ENCODE measurements at places on chromosomes 5 and 9. TPM values are rescaled to one million over a fixed set of nuclear protein-coding genes. Genes with fewer than 3 reads are reported as not detected.

The WDR41 gene
- 35.7 TPM for total RNA-seq

The FLT4 gene
- 1.7 TPM for total RNA-seq

The TXN gene
- 322 TPM for total RNA-seq

The WDR38 gene
- not detected for total RNA-seq

The C9orf152 gene
- not detected for total RNA-seq

The IGFBPL1 gene
- not detected for total RNA-seq

The TEK gene
- total RNA-seq: not detected

DNA sequence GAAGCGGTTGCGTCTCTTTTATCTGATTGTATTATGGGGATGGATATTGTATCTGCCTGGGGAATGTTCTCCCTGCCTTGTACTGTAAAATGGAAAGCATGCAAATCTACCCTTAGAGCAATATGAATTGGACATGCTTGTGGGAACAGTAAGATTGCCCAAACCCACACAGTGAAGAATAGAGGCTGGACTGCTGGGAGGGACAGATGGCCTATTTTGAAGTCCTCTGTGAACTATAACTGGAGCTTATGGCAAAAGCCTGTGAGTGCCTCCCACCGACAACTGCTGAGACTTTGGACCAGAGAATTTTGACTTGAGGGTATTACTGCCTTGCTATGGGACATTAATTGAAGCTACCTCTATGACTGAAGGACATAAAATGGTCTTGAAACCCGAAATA, 168.9 kb downstream of the ERCC6L2 start:
- no peak overlapping the region for H3K4me3 ChIP-seq
- no peak overlapping the region for H3K27ac ChIP-seq
- peaks cover 2% of the 10 kb centered on the region for H3K36me3 ChIP-seq
- peaks cover 5% of the 10 kb centered on the region for H3K27me3 ChIP-seq
- DNase-seq: no peak
- H3K4me1 ChIP-seq: peaks cover 3% of the 10 kb centered on the region

DNA sequence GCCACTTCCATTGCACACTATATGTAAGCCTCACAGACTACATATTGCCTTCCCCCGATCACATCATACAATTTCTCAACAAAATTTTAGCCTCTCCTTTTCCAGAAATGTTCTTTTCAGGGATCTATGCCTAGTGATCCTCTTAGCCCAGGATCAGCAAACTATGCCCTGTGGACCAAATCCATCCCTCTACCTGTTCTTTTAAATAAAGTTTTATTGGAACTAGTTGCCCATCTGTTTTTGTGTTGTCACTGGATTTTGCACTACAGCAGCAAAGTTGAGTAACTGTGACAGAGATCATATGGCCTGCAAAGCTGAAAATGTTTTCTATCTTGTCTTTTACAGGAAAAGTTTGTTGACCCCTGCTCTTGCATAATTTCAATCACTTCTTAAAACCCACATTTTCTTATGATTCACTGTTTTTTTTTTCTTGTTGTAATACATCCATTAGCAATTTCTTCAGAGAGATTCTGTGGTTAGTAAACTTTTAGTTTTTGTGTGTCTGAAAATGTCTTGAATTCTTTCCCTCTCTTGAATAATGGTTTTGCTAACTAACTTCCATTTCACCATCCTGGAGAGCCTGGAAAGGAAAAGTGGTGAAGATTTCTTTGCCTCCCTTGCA, 7.1 kb downstream of the TXNDC8 start:
- H3K27ac ChIP-seq: no peak overlapping the region
- H3K4me3 ChIP-seq: no peak overlapping the region
- no peaks in the 10 kb centered on the region for H3K27me3 ChIP-seq
- H3K4me1 ChIP-seq: no peaks in the 10 kb centered on the region
- no peak for DNase-seq
- no peaks in the 10 kb centered on the region for H3K36me3 ChIP-seq

DNA sequence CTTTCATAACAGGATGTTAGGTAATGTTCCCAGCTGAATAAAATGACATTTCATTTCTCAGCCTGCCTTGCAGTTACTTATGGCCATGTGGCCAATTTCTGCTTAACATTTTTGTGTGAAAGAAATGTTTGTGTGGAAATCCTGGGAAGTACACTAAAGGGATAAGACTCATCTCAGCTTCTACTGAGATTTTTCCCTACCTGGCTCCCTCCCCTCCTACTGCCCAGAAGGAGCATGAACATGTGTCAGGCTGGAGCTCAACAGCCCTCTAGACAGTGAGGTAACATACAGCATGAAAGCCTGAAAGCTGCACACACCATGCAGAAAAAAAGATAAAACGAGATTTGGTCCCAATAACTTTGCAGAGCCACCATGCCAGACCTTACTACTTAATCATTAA, 288.4 kb upstream of the COX7C start:
- no peak overlapping the region for H3K4me3 ChIP-seq
- no peaks in the 10 kb centered on the region for H3K27me3 ChIP-seq
- H3K4me1 ChIP-seq: no peaks in the 10 kb centered on the region
- no peaks in the 10 kb centered on the region for H3K36me3 ChIP-seq
- no peak overlapping the region for H3K27ac ChIP-seq
- no peak for DNase-seq

- H3K27me3 ChIP-seq: no peaks in the 10 kb centered on the region
- H3K4me1 ChIP-seq: peaks cover 5% of the 10 kb centered on the region
- no peak for DNase-seq
- H3K27ac ChIP-seq: no peak overlapping the region
- H3K36me3 ChIP-seq: peaks cover 39% of the 10 kb centered on the region
- H3K4me3 ChIP-seq: no peak overlapping the region
These were observed 27.4 kb downstream of the OXCT1 start for GRCh38 chr5:41842777-41843176.

GRCh38 chr5:168311061-168311566, 19.7 kb downstream of the WWC1 start:
- H3K4me3 ChIP-seq: no peak overlapping the region
- no peaks in the 10 kb centered on the region for H3K4me1 ChIP-seq
- DNase-seq: no peak
- H3K27me3 ChIP-seq: peaks cover 5% of the 10 kb centered on the region
- H3K36me3 ChIP-seq: no peaks in the 10 kb centered on the region

- DNase-seq: no peak
- peaks cover 51% of the 10 kb centered on the region for H3K27me3 ChIP-seq
- H3K4me1 ChIP-seq: no peaks in the 10 kb centered on the region
- H3K36me3 ChIP-seq: no peaks in the 10 kb centered on the region
These were observed 10.7 kb upstream of the POU4F3 start for GRCh38 chr5:146327989-146328388.

DNA sequence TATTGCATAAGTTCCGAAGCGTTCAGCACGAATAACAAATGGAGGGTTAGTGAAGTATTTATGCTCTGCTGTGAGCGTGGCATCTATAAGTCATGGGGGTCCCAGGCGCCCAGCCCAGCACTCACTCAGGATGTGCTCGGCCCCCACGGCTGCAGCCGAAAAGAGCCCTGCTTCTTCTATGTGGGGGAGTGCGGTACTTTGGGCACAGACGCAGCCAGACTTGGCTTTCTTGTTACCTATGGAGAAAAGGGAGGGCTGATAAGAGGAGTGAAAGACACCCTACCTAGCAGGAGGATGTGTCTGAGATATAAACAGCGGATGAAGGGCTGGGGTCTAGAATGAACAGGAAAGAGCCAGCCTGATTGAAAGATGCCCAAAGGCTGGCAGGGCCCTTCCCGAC, 51.4 kb downstream of the MRPL36 start:
- H3K4me1 ChIP-seq: no peaks in the 10 kb centered on the region
- H3K4me3 ChIP-seq: no peak overlapping the region
- H3K27ac ChIP-seq: no peak overlapping the region
- no peaks in the 10 kb centered on the region for H3K27me3 ChIP-seq
- DNase-seq: no peak

DNA sequence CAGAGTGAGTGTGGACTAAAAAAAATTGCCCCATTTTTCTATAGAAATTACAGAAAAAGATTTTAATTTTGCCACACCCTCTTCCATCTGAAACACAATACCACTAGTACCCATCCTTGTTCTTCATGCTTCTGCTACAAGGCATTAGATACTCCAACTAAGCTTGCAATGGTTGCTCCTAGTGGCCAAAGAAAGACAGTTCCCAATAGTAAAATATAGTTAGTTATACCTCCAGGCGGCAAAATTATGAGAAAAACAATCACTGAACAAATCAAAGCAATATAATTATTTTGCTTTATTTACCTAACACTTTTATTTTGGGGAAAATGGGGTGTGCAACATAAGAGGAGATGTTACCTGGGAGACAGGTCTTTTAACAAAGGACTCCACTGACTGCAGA, 101.2 kb downstream of the RAPGEF6 start:
- no peaks in the 10 kb centered on the region for H3K27me3 ChIP-seq
- H3K4me1 ChIP-seq: peaks cover 71% of the 10 kb centered on the region
- no peak for DNase-seq
- H3K27ac ChIP-seq: peak overlapping the region; percentile 1
- peaks cover 7% of the 10 kb centered on the region for H3K36me3 ChIP-seq

- no peaks in the 10 kb centered on the region for H3K4me1 ChIP-seq
- no peak for DNase-seq
- no peaks in the 10 kb centered on the region for H3K36me3 ChIP-seq
- H3K27me3 ChIP-seq: peaks cover 26% of the 10 kb centered on the region
- H3K4me3 ChIP-seq: no peak overlapping the region
These were observed 73.0 kb upstream of the SPOCK1 start for GRCh38 chr5:137572042-137572695.

GRCh38 chr9:121357011-121357410, 13.0 kb downstream of the STOM start:
- no peaks in the 10 kb centered on the region for H3K27me3 ChIP-seq
- DNase-seq: no peak
- peaks cover 58% of the 10 kb centered on the region for H3K36me3 ChIP-seq
- H3K4me1 ChIP-seq: peaks cover 85% of the 10 kb centered on the region

DNA sequence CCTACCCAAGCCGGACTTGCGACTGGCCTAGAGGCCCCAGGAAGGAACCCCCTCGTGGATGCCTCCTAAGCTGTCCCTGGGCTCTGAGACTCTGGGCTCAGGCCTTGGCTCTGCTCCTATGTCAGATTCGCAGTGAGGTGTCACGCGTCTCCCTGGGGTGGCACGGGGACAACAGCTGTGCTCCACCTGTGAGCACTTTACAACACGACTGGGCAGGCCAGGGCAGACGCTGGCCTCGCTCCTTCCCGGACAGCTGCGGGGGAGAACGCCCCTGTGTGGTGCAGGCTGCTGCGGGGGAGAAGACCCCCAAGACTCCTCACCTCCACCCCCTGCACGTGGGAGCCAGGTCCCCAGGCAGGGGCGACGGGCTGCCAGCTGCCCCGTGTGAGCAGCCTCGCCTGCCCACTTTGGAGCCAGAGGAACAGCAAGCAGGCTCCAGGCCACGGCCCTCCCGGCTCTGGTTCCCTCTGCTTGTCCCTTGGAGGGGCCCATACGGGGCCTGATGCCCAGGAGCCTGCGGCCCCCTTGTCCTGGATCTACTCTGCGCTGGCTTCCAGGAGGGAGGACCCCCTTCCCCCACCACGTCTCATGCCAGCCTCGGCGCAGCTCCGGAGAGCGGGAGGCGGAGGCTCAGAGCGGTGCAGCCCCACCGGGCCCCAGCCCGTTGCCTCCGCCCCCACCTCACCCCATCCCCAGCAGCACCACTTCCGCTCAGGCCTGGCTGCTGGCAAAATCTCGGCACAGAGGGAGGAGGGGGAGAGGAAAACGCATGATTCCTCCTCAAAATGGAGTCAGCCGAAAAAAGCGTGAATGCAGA, 36.0 kb downstream of the SARDH start:
- peak overlapping the region; percentile 53 for H3K4me3 ChIP-seq
- DNase-seq: peak; percentile 66
- H3K4me1 ChIP-seq: peaks cover 24% of the 10 kb centered on the region
- H3K27ac ChIP-seq: no peak overlapping the region

GRCh38 chr9:113956901-113957300, 80.8 kb downstream of the ZNF618 start:
- no peaks in the 10 kb centered on the region for H3K27me3 ChIP-seq
- no peak overlapping the region for H3K27ac ChIP-seq
- no peak overlapping the region for H3K4me3 ChIP-seq
- H3K36me3 ChIP-seq: no peaks in the 10 kb centered on the region

DNA sequence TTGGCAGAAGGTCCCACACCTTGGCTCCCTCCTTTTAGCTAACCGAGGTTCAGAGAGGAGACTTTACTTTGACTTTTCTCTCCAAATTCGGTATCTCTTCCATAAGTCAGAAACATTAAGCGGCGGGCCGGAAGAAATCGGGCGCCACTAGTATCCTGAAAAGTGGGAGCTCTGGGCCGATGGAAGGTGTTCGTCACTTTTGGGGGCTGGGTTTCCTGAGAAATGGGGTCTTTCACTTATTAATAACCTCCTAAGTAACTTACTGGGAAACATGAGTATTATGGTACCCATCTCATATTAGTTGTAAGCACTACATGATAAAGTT, 716 bp downstream of the STX17 start:
- peak overlapping the region; percentile 93 for H3K4me3 ChIP-seq
- H3K4me1 ChIP-seq: peaks cover 32% of the 10 kb centered on the region
- H3K27me3 ChIP-seq: peaks cover 9% of the 10 kb centered on the region
- peak overlapping the region; percentile 90 for H3K27ac ChIP-seq
- no peak for DNase-seq

- no peak overlapping the region for H3K27ac ChIP-seq
- no peaks in the 10 kb centered on the region for H3K4me1 ChIP-seq
- DNase-seq: no peak
- no peak overlapping the region for H3K4me3 ChIP-seq
These were observed 1489.8 kb upstream of the C9orf72 start for GRCh38 chr9:29063031-29063430.

DNA sequence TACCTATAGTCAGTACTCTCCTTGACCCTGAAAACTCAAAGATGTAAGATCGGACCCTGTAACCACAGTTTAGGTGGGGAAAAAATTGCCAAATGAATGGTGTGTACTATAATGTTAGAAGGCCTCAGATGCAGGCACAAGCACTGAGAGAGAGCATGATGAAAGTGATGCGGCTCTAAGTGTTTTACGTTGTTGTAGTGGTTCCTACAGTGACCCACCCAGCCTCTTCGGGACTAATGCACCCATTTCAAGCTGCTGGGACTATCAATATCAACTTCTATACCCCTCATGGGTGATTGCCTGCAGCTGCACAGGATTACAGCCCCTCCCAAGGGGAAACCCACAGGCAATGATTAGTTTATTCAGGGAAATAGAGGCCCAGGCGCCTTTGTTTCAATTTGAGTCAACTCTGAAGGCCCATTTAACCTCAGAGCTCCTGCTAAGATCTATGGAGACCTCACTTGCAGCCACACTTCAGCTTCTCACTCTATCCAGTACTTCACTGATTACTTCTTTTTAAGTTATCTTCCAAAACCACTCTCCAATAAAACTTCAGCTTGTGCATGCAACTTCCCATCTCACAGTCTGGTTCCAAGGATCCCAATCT, 340.7 kb downstream of the NR2F1-AS1 start:
- no peaks in the 10 kb centered on the region for H3K27me3 ChIP-seq
- no peak overlapping the region for H3K27ac ChIP-seq
- H3K4me3 ChIP-seq: no peak overlapping the region
- DNase-seq: no peak

GRCh38 chr9:109381011-109381729, 60.3 kb upstream of the EPB41L4B start:
- no peak overlapping the region for H3K27ac ChIP-seq
- H3K36me3 ChIP-seq: no peaks in the 10 kb centered on the region
- H3K4me3 ChIP-seq: no peak overlapping the region
- H3K4me1 ChIP-seq: peaks cover 8% of the 10 kb centered on the region
- H3K27me3 ChIP-seq: peaks cover 14% of the 10 kb centered on the region
- no peak for DNase-seq

GRCh38 chr5:39714036-39714698, 289.4 kb upstream of the DAB2 start:
- peaks cover 13% of the 10 kb centered on the region for H3K27me3 ChIP-seq
- no peak for DNase-seq
- H3K4me3 ChIP-seq: no peak overlapping the region
- no peaks in the 10 kb centered on the region for H3K36me3 ChIP-seq
- H3K4me1 ChIP-seq: no peaks in the 10 kb centered on the region
- no peak overlapping the region for H3K27ac ChIP-seq

Data from activated CD8-positive, alpha-beta memory T cell treated with anti-CD3 and anti-CD28 coated beads, Interleukin-2, amount 10 ng/mL, durations not matched to agents 7 days and 5 days (primary cell).